ENCODE measurements at places on chromosomes 5 and 9.

DNA sequence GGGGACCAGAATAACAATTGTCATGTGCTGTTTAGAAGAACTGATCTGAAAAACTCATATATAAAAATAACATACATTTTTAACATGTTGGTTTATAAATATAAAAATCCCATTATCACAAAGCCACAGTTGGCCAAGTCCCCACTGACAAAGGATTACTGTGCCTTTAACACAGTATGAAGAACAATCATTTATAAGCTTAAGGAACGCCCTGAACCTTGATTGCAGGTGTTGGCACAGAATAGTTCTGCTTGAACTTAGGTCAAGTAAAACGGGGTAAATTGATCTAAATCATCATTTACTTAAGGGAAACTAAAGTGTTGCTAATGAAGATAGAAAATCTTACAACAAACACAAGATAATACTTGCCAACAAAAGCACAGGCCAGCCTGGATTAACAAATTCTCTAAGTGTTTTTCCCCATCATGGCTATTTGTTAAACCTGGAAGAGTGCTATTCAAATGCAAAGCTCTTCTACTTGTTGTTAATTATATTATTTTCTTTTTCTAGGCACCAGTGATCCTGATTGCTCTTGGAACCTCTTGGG is 46.1 kb downstream of the ASTN2 start:
- no peak for DNase-seq

GRCh38 chr5:40906351-40906751 is 2.9 kb upstream of the C7 start:
- DNase-seq: no peak

DNA sequence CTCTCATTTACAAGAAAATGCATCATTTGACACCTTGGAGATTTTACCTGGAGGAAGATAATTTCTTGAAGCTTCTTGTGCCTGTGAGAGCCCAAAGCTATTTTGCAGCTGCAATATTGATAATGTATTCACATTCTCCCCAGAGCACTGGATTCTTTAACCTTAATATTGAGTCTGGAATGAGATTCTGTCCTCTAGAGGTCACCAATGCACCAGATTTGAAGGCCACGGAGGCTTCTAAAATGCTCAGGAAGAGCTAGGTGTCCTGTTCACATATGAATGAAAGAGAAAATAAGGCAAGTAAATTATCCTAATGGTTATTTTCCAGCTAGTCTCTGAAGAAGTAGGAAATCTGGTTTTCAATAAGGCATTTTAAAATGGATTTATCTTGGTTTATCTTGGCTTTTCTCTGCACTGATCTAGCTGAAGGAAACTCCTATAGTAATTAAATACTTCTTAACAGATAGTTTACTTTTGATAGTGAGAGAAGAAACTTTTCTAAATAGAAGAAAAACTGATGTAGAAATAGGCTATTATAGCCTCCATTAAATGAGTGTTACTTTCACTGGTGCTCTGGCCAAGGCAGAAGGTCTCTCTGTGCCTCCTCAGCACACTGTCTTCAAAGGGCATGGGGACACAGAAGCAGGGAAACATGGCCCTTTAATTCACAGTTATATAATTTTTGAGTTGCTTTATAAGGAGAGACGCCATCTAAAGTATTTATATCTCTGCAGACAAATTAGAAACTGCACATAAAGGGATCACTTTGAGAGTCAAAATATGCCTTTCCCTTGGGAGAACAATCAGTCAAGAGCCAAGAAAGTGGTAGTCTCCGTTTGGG is 297.0 kb upstream of the ACTBL2 start:
- no peak for DNase-seq

GRCh38 chr9:116390303-116391228 is 237.0 kb downstream of the PAPPA start:
- DNase-seq: no peak

DNA sequence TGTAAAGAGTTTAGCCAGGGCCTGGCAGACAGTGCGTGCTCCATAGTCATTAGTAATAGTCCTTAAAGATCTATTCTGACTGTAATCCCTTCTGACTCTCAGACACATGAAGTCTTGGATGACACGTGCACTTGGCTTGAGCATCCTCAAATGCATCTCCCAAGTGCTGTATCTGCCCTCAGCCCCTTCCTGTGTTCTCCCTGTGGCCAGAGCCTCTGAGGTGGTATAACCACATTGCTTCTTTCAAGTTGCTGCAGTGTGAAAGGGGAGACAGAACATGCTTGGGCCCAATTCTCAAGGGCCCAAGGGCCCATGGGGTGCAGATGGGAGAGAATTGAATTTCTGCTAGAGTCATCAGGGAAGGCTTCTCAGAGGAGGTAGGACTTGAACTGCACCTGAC is 30.1 kb upstream of the HAND1 start:
- no peak for DNase-seq

GRCh38 chr9:129027224-129027684 is 877 bp downstream of the SH3GLB2 start:
- DNase-seq: no peak

DNA sequence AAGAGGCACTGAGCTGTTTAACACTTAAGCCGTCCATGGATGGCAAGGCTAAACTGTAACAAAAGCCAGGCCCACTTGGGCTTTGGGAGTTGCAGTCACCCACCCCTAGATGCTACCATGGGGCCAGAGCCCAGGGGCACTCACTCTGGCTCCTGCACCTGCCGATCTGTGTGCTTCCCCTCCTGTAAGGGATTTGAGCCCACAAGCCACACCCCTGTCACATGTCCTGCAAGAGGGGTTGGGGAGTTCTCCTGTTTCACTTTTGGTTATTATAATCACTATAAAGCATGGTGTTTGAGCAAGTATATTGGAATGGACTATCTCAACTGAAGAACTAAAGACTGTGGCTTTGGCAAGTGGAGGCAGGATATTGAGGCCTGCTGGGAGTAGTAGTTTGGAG is 14.0 kb upstream of the GPR151 start:
- DNase-seq: no peak

GRCh38 chr9:112520069-112520468 is 33.4 kb downstream of the KIAA1958 start:
- DNase-seq: no peak

DNA sequence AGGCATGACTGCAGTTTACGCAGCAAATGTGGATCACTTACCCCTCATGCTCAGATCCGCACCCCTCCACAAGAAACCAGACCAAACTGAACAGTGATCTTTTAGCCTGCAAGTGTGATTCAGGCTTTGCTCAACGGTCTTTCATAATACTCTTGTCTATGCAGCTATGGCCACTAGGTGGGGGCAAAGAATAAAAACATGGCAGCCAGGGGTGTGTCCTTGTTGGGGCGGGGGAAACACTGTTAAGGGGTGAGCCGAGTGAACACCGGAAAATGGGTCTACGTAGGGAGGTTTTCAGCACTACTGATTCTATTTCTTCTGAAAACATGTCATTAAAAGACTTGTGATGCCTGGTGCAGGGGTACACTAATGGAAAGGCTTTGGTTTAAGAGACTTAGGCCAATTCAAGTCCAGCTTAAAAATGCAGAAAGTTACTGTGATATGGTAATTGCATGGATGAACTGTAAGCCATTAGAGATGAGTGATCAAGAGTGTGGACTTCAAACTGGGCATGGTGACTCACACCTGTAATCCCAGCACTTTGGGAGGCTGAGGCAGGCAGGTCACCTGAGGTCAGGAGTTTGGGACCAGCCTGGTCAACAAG is 49.9 kb upstream of the GPR151 start:
- peak; percentile 8 for DNase-seq

- no peak for DNase-seq
Observed at GRCh38 chr9:70257991-70258691, 637 bp upstream of the SMC5 start.

- no peak for DNase-seq
Observed at GRCh38 chr9:22119522-22120158, 110.5 kb upstream of the CDKN2B start.

DNA sequence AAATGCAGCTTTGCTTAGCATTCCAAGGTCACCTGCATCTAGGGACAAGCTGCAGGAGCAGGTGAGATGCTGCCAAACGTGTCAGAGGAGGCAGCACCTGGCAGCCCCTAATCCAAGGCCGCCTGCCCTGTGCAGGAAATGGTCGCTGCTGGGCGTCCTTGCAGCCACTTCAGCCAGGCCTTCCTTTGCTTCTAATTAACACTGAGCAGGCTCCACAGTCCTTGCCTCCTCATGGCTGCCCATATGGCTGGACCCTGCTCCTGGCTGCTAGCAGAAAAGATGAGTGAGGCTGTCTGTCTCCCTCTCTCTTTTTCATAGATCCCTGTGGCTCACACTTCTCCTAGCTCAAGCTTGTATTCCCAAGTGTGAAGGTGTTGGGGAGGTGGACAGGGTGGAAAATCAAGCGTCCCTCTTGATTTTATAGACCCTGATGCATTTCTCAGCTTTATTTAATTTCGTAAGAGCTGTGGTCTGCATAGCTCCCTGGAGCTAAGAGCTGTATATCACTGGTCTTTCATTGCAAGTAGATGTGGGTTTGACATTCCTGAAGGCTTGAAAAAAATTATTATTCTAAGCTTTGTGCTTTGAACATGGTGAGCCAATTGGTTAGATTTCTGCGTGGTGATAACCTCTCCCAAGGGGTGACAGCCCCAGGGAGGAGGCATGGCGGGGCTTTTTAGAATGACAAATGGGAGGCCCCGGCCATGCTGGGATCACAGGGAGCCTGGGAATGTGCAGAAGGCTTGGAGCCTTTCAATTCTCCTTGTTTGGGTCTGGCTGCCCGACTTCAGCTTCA is 193.8 kb downstream of the SLIT3 start:
- no peak for DNase-seq

DNA sequence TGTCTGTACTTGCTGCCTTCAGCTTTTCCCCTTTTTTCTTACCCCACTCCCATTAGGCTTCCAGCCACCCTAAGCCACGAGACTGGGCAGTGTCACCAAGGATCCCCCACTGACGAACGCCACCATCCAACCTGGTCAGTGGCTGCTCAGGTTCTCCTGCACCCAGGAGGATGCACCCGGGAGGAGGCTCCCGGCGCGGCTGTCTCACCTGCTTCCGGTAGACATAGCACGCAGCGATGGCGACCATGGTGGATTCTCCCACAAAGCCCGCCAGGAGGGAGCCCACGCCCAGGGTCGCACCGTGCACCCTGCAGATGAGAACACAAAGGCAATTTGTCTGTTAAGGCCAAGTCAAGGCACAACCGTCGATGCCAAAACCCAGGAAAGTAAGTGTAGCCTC is 48.1 kb downstream of the OTULIN start:
- no peak for DNase-seq

DNA sequence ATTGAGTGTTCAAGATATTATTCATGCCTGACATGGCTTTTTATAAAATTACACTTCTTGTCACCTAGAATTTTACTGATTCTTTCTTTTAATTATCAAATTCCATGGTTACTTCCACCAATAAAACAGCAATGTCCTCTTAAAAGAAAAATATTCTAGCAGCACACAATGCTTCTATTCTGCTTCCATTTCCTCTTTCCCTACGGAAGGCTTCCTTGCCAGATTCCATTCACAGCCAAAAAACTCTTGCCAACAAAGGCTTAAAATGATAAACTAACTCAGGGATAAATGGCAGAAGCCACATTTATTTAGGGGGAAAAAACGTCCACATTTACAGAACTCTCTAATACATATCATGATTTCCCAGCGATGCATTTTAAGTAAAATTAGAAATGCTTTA is 111.6 kb downstream of the CTNND2 start:
- no peak for DNase-seq

DNA sequence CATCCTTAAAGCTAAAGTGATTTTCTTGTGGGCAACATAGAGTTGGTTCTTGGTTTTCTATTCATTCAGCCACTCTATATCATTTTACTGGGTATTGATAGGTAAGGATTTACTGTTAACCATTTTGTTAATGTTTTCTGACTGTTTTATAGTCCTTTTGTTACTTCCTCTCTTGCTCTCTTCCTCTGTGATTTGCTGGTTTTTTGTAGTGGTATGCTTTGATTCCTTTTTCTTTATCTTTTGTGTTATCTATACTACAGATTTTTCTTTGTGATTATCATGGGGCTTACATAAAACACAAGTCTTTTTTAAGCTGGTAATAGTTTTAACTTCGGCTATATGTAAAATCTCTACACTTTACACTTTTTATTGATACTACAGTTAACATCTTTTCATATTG is 43.3 kb downstream of the CREBRF start:
- no peak for DNase-seq

DNA sequence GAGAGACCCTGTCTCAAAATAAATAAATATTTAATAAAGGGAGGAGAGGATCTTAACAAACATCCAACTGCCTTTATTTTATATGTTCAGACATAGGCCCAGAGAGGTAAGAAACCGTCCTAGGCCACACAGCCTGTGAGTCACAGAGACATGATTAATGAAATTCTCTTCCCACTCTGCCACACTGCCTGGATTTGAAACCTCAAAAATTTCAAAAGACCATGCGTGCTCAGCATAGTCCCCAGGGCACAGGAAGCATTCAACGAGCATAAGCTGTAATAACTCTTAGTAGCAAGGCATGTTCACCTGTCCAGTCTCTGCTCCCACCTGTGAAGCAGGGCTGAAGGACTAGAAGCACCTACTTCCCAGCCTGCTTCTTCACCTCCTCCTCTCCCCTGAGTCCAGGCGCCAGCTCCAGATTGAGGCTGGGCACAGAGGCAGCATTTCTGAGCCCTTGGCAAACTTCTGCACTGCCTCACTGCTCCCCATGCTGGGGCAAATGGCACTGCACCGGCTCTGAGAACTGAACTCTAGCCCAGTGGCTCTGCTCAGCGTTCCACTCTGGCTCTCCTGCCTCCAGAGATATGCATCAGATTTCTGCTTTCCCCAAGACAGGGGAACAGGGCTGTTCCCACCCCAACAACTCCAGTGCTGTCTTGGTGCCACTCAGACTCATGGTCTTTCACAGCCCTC is 1.1 kb downstream of the FAT2 start:
- no peak for DNase-seq

DNA sequence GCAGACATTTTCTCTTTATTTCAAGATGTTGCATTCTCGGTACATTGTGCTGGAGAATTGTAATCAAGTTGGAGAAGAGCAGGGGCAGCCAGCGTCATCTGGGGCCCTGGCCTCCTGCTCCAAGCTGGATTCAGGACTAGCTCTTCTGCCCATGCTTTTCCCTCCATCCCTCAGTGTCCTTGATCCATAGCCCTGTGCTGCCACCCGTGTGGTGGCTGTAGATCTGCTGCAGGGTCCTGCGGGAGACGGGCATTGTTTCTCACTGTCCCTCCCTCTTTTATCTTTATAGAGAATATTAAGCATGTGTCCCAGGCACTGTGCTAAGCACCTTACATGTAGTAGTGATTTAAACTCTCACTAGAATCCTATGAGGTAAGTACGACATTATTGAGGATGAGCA is 60.5 kb upstream of the HAND1 start:
- DNase-seq: no peak

DNA sequence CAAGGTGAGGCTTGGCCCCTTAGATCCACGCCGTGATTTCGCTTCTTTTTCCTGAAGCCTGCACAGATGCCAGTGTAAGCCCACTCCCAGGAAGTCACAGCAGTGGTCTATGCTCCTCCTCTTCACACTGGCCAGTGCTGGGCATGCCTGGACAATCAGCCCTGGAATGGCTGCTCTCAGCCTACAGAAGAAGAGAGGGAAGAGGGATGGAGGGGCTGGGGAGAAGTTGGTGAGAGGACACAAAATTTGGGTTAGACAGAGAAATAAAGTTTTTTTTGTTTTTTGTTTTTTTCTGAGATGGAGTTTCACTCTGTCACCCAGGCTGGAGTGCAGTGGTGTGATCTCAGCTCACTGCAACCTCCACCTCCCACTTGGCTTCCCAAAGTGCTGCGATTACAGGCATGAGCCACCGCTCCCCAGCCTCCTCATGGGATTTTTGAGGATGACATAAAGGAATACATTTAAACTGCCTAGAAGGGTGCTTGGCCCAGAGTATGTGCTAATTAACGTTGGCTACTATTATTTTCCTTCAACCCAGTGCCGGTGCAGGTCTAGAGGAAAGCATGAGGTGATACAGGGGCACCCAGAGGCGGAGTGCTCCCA is 830 bp downstream of the S100Z start:
- no peak for DNase-seq

Measured in stimulated activated CD4-positive, alpha-beta T cell treated with anti-CD3 and anti-CD28 coated beads, Interleukin-1b, Interleukin-23, amount 100 ng/mL, for 24 hours (primary cell).